Foreskin keratinocyte (primary cell): ENCODE measurements at places on chromosomes 3 and 15. TPM values are rescaled to one million over a fixed set of nuclear protein-coding genes. Genes with fewer than 3 reads are reported as not detected.
A peak's percentile ranks its signal among the peaks of the same experiment; 100 is the strongest.

- DNase-seq, result no peak
These were observed 77.9 kb upstream of the C2CD4B start for GRCh38 chr15:62242999-62243398.

DNA sequence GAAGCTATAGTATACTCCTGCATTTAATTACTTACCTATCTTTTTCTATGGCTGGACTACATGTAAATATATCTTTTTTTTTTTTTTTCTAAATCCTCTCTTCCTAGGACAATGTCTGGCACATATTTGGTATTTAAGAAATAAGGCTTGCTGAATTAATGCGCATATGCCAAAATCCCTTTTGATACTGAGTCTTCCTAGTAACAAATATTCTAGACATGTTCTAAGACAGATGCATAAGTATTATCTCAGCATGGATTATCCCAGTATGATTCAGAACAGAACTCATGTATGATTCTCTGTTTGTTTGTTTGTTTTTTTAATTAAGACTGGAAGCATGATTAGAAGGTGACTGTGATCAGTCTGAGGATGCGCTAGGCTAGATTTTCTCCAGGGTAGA lies 249.8 kb upstream of the ZNF717 start:
- DNase-seq, result no peak

DNA sequence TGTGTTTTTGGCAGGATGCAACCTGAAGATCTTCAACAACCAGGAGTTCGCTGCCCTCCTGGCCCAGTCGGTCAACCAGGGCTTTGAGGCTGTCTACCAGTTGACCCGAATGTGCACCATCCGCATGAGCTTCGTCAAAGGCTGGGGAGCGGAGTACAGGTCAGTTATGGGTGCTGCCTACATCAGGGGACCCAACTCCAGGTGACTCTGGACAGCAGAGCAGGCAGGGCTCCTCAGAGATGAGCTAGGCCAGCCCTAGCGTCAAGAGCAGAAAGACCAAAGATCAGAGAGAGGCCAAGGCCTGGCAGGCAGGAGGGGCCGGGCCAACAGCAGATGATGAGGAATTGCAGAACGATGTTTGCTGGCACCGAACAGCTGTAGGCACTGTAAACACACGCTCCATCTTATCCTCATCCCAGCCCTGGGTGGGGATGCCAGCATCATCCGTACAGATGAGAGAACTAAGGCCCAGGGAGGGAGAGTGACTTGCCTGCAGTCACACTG lies 67.1 kb downstream of the AAGAB start:
- no peak for DNase-seq

- DNase-seq, result no peak
These were observed 16.5 kb downstream of the HPS3 start for GRCh38 chr3:149145974-149146373.

GRCh38 chr3:82474711-82475110 lies 713.3 kb upstream of the GBE1 start:
- DNase-seq, result peak; percentile 48

- DNase-seq, result no peak
These were observed 267.9 kb downstream of the RPLP1 start for GRCh38 chr15:69720536-69720935.

- no peak for DNase-seq
These were observed 91.8 kb upstream of the LMOD3 start for GRCh38 chr3:69214241-69214640.

- DNase-seq, result no peak
These were observed 503 bp upstream of the ATRIP start for GRCh38 chr3:48446043-48446424.

DNA sequence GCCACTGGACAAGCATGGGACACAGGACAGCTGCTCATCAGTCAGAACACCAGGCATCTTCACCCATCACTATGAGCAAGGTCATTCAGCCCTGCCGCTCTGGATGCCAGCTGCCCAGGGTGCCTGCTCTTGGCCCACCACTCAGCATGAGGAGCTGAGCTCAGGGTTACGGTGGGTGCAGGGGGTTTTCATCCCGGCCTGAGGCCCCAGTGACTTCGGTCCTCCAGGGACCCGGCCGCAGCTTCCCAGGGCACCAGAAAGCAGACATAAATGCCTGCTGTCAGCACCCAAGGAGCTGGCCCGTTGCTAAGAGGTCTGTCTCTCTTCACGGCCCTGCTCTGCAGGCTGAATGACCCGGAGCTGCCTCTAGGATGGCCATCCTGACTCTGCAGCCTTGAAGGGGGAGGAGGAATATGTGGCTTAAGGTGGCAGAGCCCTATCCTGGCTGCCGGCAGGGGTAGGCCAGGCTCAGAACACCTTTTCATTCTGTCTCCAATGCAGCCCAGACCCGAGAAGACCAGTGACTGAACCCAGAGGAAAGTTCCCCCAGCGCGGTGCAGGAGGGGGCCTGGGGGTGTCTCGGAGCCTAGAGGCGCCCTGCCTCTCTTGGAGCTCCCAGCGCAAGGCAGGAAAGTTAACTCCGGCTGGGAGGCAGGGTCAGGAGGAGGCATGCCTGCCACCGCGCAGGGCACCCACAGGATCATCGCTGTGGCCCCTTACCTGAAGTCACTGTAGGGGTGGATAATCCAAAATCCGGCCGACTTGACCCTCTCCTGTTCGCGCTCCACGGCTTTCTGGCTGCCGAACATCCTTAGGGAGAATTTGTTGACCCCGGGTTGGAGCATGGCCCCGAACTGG lies 1.8 kb downstream of the HCN4 start:
- no peak for DNase-seq

GRCh38 chr3:197268294-197268693 lies 30.1 kb downstream of the DLG1 start:
- no peak for DNase-seq

GRCh38 chr15:68990231-68990991 lies 24.1 kb upstream of the NOX5 start:
- DNase-seq, result no peak

NTRK3 gene
- not detected in 2 replicates for total RNA-seq

MINAR1 gene
- 0.25 and 0.27 TPM in 2 replicates for total RNA-seq

CLDN11 gene
- 4.8 and 22.6 TPM in 2 replicates for total RNA-seq

LINGO1 gene
- total RNA-seq, result 0.07 TPM in 1 of 2 replicates, not detected in the other

EPHB3 gene
- total RNA-seq, result 5.2 and 10.8 TPM in 2 replicates

DUOXA2 gene
- not detected in 2 replicates for total RNA-seq

TP63 gene
- total RNA-seq, result 154 and 165 TPM in 2 replicates
